ENCODE measurements at places on chromosomes 3 and 15.

DNA sequence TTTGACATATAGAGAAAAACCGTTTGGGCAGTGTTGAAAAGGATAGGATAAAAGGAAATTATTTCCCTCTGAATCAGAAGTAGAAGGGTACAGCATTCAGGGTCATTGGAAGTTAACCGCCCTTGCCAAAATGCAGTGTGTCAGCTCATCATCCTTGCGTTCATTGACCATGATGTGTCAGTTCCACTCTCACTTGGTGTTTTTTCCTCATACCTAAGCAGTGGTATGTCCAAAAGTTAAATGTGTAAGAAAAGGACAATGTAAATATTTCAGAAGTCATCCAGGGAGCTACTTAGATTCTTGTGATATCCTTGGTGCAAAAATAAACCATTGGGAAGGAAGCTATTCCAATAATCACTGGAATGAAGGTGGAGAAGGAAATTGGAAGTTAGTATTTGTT is 50.7 kb downstream of the MAP6D1 start:
- no peak overlapping the region for H3K4me3 ChIP-seq
- no peaks in the 10 kb centered on the region for H3K4me1 ChIP-seq
- H3K27ac ChIP-seq, result no peak overlapping the region
- DNase-seq, result no peak

DNA sequence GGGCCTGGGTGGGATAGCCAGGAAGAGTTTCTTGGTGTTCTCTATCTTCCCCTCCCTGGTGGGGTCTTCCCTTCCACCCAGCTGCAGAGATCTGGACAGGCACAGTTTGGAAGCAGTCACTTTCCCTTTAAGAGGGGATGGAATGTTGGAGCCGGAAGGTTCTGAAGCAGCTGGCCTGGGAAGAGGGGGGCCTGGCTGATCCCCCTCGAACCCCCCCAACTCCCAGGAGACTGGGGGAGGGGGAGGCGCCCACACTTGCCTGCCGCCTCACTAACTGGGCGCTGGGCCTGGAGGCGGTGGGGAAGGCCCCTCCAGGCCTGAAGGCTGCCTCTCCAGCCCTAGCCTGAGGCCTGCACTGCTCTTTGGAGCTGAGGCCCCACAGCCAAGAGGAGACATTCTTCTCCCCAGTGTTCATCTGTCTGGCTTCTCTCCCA is 1.4 kb downstream of the DVL3 start:
- H3K4me3 ChIP-seq, result peak overlapping the region; percentile 81
- H3K27ac ChIP-seq, result peak overlapping the region; percentile 87
- no peak for DNase-seq
- H3K36me3 ChIP-seq, result no peaks in the 10 kb centered on the region
- H3K4me1 ChIP-seq, result peaks cover 7% of the 10 kb centered on the region
- no peaks in the 10 kb centered on the region for H3K27me3 ChIP-seq

DNA sequence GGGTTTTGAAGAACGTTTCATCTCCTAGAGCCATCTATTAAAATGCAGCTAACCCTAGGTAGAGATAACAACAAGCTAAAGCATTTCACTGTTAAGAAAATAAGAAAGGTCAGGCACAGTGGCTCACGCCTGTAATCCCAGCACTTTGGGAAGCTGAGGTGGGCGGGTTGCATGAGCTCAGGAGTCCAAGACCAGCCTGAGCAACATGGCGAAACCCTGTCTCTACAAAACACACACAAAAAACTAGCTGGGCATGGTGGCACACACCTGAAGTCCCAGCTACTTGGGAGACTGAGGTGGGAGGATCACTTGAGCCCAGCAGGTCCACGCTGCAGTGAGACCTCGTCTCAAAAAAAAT is 5.4 kb upstream of the TBC1D5 start:
- H3K27me3 ChIP-seq, result no peaks in the 10 kb centered on the region
- H3K4me3 ChIP-seq, result no peak overlapping the region
- DNase-seq, result no peak
- H3K4me1 ChIP-seq, result peaks cover 5% of the 10 kb centered on the region
- H3K27ac ChIP-seq, result no peak overlapping the region
- H3K36me3 ChIP-seq, result no peaks in the 10 kb centered on the region

DNA sequence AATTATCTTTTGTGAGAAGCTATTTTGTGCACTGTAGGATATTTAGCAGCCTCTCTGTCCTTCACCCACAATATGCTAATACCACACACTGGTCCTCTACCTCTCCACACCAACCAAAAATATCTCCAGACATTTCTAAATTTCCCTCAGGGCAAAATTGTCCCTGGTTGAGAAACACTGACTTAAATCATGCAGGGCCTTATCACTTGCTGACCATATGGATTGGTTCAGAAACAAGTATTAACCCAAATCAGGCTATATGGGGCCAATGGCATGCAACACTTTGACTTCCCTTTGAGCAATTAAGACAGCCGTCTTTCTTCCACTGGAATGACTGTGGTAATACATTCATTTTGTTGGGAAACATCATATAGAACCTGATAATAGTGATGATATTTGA is 251.1 kb downstream of the CNTN3 start:
- H3K27ac ChIP-seq, result no peak overlapping the region
- H3K4me3 ChIP-seq, result no peak overlapping the region
- no peaks in the 10 kb centered on the region for H3K36me3 ChIP-seq
- no peak for DNase-seq
- no peaks in the 10 kb centered on the region for H3K27me3 ChIP-seq
- no peaks in the 10 kb centered on the region for H3K4me1 ChIP-seq

GRCh38 chr3:49461443-49462171 is 8.5 kb upstream of the DAG1 start:
- no peaks in the 10 kb centered on the region for H3K36me3 ChIP-seq
- H3K27me3 ChIP-seq, result no peaks in the 10 kb centered on the region
- peaks cover 70% of the 10 kb centered on the region for H3K4me1 ChIP-seq
- peak; percentile 92 for DNase-seq
- H3K4me3 ChIP-seq, result no peak overlapping the region
- peak overlapping the region; percentile 91 for H3K27ac ChIP-seq

- H3K27me3 ChIP-seq, result no peaks in the 10 kb centered on the region
- H3K27ac ChIP-seq, result no peak overlapping the region
- no peaks in the 10 kb centered on the region for H3K4me1 ChIP-seq
- DNase-seq, result no peak
- H3K36me3 ChIP-seq, result no peaks in the 10 kb centered on the region
Measured at GRCh38 chr3:81072591-81072990, 688.9 kb downstream of the GBE1 start.

GRCh38 chr15:62306851-62307504 is 141.9 kb upstream of the C2CD4B start:
- no peak overlapping the region for H3K4me3 ChIP-seq
- peak; percentile 71 for DNase-seq
- H3K4me1 ChIP-seq, result no peaks in the 10 kb centered on the region
- no peaks in the 10 kb centered on the region for H3K27me3 ChIP-seq
- H3K27ac ChIP-seq, result no peak overlapping the region

- no peak overlapping the region for H3K27ac ChIP-seq
- no peaks in the 10 kb centered on the region for H3K4me1 ChIP-seq
- H3K27me3 ChIP-seq, result no peaks in the 10 kb centered on the region
- no peaks in the 10 kb centered on the region for H3K36me3 ChIP-seq
- H3K4me3 ChIP-seq, result no peak overlapping the region
Measured at GRCh38 chr3:78483090-78483489, 1284.7 kb downstream of the ROBO1 start.

- no peaks in the 10 kb centered on the region for H3K27me3 ChIP-seq
- no peak overlapping the region for H3K4me3 ChIP-seq
- H3K4me1 ChIP-seq, result no peaks in the 10 kb centered on the region
- no peak for DNase-seq
Measured at GRCh38 chr15:61819386-61819785, 240.9 kb downstream of the VPS13C start.

GRCh38 chr3:45597171-45597570 is 2.6 kb downstream of the LIMD1 start:
- H3K27ac ChIP-seq, result no peak overlapping the region
- H3K4me3 ChIP-seq, result no peak overlapping the region
- peaks cover 1% of the 10 kb centered on the region for H3K36me3 ChIP-seq
- peaks cover 19% of the 10 kb centered on the region for H3K4me1 ChIP-seq
- no peak for DNase-seq

DNA sequence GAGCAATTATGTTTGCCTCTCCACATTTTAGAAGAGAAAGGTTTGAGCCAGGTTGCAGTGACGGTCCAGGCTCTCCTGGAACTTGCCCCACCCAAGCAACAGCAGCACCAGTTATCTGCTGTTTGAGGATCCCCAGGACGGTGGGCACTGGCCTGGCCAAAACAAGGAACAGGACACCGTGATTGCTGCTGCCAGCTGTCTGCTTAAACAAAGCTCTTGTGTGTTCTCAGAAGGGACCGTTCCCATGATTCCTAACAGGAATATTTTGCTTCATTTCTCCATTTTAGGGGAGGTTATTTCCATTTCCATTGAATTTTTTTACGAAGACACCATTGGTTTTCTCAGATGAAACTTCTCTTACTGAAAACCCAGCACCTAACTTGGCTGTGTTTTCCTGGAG is 66.4 kb upstream of the RPL35A start:
- no peak overlapping the region for H3K27ac ChIP-seq
- H3K4me3 ChIP-seq, result no peak overlapping the region
- no peaks in the 10 kb centered on the region for H3K27me3 ChIP-seq
- peaks cover 8% of the 10 kb centered on the region for H3K4me1 ChIP-seq

GRCh38 chr15:90924375-90924774 is 8.0 kb downstream of the HDDC3 start:
- H3K4me1 ChIP-seq, result no peaks in the 10 kb centered on the region
- no peaks in the 10 kb centered on the region for H3K27me3 ChIP-seq
- no peak overlapping the region for H3K27ac ChIP-seq

GRCh38 chr3:89923921-89924610 is 816.6 kb downstream of the EPHA3 start:
- no peak overlapping the region for H3K27ac ChIP-seq
- DNase-seq, result no peak
- H3K27me3 ChIP-seq, result no peaks in the 10 kb centered on the region
- no peak overlapping the region for H3K4me3 ChIP-seq
- no peaks in the 10 kb centered on the region for H3K36me3 ChIP-seq

GRCh38 chr3:24493746-24494617 is 668 bp downstream of the THRB start:
- peak overlapping the region; percentile 88 for H3K4me3 ChIP-seq
- peak; percentile 63 for DNase-seq
- H3K36me3 ChIP-seq, result no peaks in the 10 kb centered on the region
- peaks cover 10% of the 10 kb centered on the region for H3K4me1 ChIP-seq

DNA sequence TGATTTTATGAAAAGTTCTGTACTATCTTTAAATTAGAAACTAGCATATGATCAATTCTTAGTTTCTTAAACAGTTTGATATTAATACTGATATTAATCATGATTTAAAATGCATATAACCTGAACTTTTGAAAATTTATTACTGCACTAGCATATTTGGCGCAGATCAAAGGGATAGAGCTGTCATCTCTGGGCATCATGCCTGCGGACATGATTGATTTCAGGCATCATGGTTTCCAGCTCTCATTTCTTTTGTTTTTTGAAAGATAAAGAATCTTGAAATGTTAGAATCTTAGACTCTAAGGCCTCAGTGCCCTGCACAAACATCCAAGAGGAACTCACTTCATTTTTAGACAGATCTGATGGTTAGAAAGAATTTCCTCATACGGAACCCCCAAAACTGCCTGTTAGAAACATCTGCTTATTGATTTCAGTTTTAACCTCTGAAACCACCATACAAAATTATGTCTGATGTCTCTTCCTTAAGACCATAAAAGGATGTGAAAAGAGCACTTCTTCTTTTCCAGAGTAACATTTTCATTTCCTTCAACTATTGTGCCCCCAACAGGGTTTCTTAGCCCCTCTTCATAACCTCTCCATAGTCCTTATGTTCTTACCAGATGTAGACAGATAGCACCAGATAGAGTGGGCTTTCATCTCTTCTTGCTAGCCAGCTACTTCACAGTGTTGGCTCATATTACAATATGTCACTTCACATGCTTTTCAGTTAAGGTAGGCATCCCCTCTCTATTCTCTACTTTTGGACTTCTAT is 110.8 kb downstream of the BBX start:
- H3K27me3 ChIP-seq, result no peaks in the 10 kb centered on the region
- no peaks in the 10 kb centered on the region for H3K36me3 ChIP-seq
- no peak overlapping the region for H3K4me3 ChIP-seq
- H3K4me1 ChIP-seq, result no peaks in the 10 kb centered on the region
- no peak overlapping the region for H3K27ac ChIP-seq
- no peak for DNase-seq

GRCh38 chr3:126557415-126557745 is 1.4 kb downstream of the C3orf22 start:
- H3K27me3 ChIP-seq, result no peaks in the 10 kb centered on the region
- no peak for DNase-seq
- H3K36me3 ChIP-seq, result no peaks in the 10 kb centered on the region
- no peak overlapping the region for H3K4me3 ChIP-seq
- H3K4me1 ChIP-seq, result no peaks in the 10 kb centered on the region

- DNase-seq, result no peak
- H3K27me3 ChIP-seq, result no peaks in the 10 kb centered on the region
- H3K4me1 ChIP-seq, result peaks cover 11% of the 10 kb centered on the region
- H3K4me3 ChIP-seq, result no peak overlapping the region
- H3K36me3 ChIP-seq, result no peaks in the 10 kb centered on the region
Measured at GRCh38 chr3:29515451-29515850, 234.6 kb downstream of the RBMS3 start.

GRCh38 chr3:127143172-127143571 is 49.8 kb upstream of the PRR23E start:
- no peaks in the 10 kb centered on the region for H3K27me3 ChIP-seq
- H3K27ac ChIP-seq, result no peak overlapping the region
- H3K4me3 ChIP-seq, result no peak overlapping the region
- DNase-seq, result no peak

DNA sequence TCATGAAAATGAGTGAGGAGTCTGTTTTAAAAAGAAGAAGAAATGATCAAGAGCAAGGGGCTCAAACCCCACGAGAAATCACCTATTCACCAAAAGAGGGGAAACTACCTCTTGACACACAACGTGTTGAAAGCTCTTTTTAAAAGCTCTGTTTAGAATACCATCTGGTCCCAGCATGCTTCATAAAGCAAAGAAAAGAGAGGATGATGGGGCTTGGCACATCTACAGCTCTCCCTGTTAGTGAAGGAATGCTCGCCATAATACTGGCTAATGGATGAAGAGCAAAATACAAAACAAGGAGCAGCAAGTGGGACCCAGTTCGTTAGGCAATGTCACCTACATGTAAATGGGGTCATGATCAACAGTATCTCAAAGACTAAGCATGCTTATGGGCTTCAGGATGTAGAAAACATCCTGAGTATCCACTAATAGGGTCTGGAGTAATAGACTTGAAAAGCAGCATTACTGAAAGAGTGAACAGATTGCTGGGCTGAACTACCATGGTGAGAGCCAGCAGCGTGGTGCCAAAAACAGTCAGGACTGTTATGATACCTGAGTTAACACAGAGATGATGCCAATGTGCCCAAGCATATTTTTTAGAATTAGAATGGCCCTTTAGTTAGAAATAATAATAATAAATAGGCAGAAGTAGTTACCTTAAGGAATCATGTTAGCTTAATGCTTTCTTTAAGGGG is 159.7 kb upstream of the POU1F1 start:
- DNase-seq, result no peak
- no peaks in the 10 kb centered on the region for H3K36me3 ChIP-seq
- H3K27ac ChIP-seq, result no peak overlapping the region
- H3K4me1 ChIP-seq, result peaks cover 5% of the 10 kb centered on the region

- DNase-seq, result no peak
- H3K27ac ChIP-seq, result no peak overlapping the region
- peaks cover 75% of the 10 kb centered on the region for H3K4me1 ChIP-seq
- no peaks in the 10 kb centered on the region for H3K27me3 ChIP-seq
- H3K4me3 ChIP-seq, result no peak overlapping the region
Measured at GRCh38 chr3:110623571-110623970, 448.0 kb upstream of the NECTIN3 start.

- H3K27me3 ChIP-seq, result no peaks in the 10 kb centered on the region
- H3K4me1 ChIP-seq, result no peaks in the 10 kb centered on the region
- DNase-seq, result no peak
- no peak overlapping the region for H3K27ac ChIP-seq
Measured at GRCh38 chr3:66520724-66521123, 19.9 kb upstream of the LRIG1 start.
